Heart right ventricle (tissue), 16 donors: ENCODE measurements at places on chromosomes 5 and 9.

DNA sequence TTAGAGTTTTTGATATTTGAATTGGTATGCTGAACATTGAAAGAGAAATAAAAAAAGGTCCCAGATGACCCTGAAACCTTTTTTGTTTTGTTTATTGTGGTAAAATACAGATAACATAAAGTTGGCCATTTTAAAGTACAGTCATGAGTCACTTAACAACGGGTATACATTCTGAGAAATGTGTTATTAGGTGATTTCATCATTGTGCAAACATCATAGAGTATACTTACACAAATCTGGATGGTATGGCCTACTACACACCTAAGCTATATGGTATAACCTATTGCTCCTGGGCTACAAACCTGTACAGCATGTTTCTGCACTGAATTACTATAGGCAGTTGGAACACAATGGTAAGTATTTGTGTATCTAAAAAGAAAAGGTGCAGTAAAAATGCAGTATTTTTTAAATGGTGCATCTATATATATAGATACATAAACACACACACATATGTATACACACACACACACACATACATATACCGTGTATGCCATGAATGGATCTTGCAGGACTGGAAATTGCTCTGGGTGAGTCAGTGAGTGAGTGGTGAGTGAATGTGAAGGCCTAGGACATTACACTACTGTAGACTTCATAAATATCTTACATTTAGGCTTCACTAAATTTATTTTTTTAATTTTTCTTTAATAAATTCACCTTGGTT is 31.0 kb downstream of the TTC1 start:
- DNase-seq = no peak

DNA sequence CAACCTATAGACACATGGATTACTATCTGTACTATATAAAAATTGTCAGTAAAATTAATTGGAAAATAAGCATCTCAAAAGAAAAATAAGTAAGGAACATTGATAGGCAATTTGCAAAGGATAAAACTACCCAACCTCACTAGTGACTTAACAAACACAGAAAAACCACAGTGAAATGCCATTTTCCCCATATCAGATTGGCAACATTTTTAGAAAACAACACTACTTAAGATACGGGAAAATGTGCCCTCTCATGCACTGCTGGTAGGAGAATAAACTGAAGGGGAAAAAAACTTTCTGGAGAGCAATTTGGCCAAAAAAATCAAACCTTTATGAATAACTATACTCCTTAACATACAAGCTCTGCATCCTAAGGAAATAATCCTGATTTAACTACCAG is 254.0 kb downstream of the DEPDC1B start:
- no peak for DNase-seq

GRCh38 chr9:22067196-22067595 is 58.1 kb upstream of the CDKN2B start:
- no peak for DNase-seq

- no peak for DNase-seq
Measured at GRCh38 chr5:2383698-2384065, 367.8 kb downstream of the IRX2 start.

DNA sequence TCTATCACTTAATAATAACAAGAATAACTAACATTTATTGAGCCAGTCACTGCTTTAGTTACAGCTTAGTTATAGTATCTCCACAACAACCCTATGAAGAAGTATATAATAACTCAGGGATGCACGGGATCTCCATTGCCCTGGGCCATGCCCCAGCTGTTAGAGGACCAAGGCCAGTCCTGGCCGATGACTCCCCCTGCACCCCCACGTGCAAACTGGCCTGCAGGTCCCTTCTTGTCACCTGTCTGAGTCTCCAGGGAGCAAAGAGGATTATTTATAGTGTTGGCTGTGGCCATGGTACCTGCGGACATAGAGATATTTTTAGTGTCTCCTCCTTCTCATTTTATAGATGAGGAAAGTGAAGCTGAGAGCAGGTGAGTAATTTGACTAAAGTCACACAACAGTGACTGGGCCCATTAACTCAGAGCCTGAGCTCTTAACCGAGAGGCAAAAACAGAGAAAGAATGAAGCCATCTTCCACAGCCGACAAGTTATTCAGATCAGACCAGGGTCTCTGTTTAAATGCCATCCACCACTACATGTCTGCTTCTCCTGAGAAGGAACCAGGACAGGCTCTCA is 94.4 kb downstream of the TMEM215 start:
- no peak for DNase-seq

DNA sequence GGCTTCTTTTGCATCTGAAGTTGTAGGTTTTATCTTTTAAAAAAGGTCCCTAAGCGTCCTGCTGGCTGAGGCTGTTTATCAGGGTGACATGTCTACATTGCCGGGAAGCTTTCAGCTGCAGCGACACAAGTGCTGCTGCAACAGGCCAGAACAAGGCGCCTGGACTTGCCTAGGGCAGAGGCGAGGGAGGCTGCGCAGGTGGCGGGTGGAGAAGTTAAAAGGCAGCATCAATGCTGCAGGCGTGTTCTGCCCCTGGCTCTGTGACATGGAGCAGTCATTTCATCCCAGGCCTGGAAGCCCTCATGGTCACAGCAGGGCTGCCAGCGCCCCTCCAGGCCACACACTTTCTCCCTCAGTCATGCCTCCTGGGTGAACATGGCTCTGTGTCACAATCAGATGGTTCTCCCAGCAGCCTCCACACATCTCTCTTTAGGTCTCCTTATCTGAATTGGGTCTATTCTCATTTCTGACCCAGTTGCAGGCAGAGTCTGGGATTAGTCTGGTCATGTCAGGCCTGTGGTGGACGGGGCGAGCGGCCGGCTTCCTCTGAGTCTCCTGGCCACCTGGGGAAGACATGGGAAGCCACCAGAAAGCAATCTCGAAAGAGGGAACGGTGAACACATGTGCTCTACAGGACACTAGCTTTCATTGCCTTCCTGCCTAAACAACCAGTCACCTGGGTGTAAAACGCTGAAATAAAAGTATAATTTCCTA is 41.3 kb downstream of the IRX2 start:
- DNase-seq = no peak

GRCh38 chr5:1329111-1329579 is 15.8 kb downstream of the CLPTM1L start:
- DNase-seq = no peak

- no peak for DNase-seq
Measured at GRCh38 chr9:14522627-14523379, 170.4 kb downstream of the ZDHHC21 start.

DNA sequence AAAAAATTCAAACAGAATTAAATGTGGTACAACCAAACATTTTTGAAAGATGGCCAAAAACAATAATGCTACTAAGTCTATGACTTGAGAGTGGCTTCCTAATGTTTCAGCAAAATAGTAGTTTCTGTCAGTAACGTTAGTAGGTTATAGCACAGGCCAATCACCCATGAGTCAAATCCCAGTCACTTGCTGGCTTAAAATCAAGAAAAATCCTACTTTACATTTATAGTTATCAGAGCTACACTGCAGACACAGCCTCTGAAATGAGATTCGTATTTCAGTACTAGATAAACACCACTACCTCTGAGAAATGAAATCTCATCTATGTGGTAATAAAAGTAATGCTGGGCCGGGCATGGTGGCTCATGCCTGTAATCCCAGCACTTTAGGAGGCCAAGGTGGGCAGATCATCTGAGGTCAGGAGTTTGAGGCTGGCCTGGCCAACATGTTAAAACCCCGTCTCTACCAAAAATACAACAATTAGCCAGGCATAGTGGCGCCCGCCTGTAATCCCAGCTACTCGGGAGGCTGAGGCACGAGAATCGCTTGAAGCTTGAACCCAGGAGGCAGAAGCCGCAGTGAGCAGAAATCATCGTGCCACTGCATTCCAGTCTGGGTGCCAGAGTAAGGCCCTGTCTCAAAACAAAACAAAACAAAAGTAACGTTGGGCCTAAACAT is 6.1 kb downstream of the ZDHHC21 start:
- no peak for DNase-seq

DNA sequence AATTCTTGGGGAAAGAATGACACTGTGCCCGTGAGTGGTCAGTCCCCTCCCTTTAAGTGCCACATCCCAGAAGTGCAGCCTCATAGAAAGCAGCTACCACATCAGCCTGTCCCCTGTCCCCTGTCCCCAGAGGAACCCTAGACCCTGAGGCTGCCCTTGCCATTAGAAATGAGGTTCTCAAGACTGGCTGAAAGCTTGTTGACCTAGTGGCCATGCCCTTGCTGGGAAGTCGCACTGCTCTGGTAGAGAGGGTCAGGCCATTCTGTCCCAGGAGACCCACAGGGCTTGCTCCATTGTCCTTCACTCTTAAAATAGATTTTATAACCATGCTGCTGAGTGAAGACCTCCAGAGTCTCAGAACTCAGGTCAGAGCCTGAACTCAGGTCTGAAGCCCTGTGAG is 184.5 kb downstream of the RGS3 start:
- no peak for DNase-seq

- no peak for DNase-seq
Measured at GRCh38 chr5:72523960-72524582, 16.9 kb upstream of the ZNF366 start.

DNA sequence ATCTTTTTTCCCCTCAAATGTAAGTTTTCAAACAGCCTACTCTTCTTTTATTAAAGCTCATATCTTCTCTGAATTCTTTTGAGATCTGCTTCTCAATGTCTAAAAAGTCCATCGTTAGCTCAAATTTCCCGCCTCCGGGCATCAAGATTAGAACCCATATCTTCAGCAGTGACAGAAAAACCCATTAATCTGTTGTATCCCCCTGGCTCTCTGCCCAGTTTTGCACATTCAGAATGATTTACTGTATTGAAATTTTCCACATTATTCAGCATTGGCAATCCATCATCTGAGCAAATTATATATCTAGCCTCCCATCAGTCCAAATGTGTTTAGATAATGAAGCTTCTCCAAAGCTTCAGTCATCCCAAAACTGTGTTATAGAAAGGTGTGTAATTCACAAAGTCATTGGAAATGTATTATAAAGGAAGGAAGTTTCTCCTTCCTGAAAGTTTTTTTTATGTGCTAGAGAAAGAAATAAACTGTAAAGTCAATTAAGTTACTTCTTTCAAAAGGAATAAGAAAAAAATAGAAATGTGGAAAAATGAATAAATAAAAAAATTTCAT is 849.9 kb downstream of the MAT2B start:
- no peak for DNase-seq

DNA sequence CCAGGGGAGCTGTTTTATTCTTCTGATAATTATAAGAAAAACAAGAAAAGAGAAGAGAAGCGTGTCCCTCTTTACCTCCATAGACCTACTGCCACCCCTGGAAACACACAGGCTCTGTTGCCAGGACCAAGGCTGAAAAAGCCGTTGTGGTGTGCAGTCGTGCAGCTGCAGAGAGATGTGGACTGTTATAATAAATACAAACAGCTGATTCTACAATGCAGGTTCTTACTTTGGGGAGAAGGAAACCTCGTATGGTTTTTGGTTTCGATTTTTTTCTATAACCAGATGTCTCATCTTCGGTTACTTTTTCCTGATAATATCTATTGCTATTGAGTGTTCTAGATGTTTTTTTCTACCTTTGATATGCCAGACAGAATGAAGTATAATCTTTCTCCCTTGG is 28.1 kb downstream of the FYB1 start:
- DNase-seq = no peak

- DNase-seq = no peak
Measured at GRCh38 chr9:122053567-122054350, 39.3 kb downstream of the TTLL11 start.

DNA sequence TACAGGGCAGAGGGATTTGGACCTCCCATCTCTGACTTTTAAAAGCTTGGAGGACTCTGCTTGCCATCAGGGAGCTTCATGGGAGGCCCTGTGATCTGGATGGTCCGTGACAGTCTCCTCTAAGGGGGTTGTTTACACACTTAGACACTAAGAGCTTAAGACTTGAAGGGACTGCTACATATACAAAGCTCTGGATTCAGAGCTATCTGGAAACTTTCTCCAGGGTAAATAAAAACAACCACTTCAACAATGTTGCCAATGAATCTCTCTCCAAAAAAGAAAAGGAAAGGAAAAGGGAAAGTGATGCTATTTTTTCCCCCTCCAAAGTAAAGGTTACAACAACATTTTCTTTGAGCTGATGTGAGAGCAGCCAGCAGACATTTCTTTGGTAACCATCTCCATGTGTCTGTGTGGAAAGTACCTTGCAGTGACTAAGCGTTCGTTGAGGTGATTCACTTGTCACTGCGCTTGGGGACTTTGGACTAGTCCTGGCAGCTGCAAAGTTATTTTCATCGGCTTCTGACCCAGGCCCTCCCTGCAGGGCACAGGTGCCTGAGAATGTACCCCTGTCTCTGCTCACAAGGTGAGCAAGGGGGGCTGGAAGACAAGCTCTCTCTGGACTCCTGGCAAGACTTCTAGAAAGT is 262.1 kb upstream of the KLF4 start:
- DNase-seq = no peak

GRCh38 chr5:138685193-138685745 is 68.0 kb upstream of the CTNNA1 start:
- DNase-seq = no peak

- DNase-seq = no peak
Measured at GRCh38 chr5:95850391-95850894, 27.9 kb upstream of the GLRX start.

DNA sequence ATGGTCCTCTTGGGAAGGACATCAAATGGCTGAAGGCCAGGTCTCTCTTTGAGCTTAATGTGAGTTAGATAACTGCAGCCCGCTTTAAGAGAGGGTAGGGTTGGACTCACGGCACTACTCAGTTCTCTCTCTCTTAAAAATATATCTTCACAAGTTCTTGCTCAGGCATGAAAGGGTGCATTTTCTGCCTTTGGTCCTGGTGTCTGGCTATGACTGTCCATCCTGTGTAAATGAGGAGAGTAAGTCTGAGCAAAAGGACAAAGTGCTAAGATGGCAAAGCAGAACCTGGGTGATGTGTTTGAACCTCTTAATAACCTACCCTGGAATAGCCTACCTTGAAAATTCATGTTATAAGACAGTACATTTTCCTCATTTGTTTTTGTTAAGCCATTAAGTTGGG is 293.4 kb downstream of the PDE4D start:
- DNase-seq = no peak

GRCh38 chr5:18544421-18544820 is 910.2 kb downstream of the TAF11L14 start:
- no peak for DNase-seq

GRCh38 chr9:91166796-91167366 is 194.8 kb downstream of the AUH start:
- no peak for DNase-seq
